ENCODE measurements at places on chromosomes 6 and 20.

GRCh38 chr20:23061734-23062561 lies 12.5 kb upstream of the THBD start:
- DNase-seq, result no peak

DNA sequence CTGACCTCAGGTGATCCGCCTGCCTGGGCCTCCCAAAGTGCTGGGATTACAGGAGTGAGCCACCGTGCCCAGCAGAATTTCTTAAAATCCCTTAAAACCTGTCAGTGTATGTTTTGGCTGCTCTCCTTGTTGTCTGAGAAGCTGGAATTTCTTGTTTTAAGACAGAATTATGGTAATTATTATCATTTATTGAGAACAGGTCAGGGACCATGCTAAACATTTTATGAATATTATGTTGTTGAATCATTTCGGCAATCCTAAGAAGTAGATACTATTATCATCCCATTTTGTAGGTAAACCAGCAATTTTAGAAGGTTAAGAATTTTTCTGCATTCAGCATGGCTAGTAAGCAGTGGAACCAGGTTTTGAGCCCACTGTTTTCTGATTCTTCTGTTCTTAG lies 86.1 kb upstream of the AKIRIN2 start:
- DNase-seq, result no peak

DNA sequence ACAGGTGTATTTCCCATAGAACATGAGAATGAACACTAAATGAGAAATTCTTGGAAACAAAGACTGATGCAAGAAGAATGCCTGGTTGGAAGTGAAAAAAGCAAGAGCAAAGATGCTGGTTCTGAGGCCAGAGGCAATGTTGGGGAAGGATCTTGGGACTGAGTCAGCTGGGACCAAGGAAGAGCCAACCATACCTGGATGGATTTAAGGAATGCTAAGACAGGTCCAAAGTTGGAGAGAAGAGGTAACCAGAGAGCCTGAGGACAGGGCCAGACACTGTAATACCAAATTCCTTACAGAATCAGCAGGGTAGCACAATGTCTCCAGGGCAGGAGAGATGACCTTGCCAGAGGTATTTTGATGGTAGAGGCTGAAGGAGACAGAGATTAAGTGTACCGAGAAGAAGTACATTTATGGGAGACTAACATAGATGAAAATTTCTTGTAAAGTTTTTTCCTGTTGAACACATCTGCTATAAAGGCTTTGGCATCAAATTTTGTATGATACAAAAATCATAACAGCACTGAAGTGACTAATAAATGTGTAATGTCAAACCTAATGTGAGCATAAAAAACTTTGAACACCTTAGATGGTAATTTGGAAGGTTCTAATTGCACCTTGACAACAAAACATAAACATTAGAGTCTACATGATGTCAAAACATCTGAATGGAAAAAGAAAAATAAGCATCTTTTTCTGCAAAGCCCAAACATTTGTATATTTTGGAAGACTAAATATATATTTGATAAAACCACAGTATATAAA lies 221.7 kb upstream of the MARCKS start:
- DNase-seq, result no peak

GRCh38 chr6:7758456-7758855 lies 32.6 kb downstream of the BMP6 start:
- DNase-seq, result no peak

DNA sequence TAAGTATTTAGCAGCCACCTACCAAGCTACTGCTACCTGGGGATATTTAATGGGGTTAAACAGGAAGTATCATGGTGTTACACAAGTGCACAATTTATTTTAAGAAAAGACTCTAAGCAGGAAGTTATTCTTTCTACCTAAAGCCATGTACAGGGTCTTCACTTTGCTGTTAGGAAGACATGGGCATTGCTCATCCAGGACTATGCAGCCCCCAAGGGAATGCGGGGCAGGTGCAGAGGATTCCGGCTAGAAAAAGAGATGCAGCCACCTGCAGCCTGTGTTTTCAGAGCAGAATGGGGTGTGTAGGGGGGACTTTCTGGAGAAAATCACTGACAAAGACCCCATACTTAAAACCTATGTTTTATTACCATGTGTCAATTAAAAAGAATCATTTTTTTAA lies 399.1 kb upstream of the NOX3 start:
- DNase-seq, result no peak

DNA sequence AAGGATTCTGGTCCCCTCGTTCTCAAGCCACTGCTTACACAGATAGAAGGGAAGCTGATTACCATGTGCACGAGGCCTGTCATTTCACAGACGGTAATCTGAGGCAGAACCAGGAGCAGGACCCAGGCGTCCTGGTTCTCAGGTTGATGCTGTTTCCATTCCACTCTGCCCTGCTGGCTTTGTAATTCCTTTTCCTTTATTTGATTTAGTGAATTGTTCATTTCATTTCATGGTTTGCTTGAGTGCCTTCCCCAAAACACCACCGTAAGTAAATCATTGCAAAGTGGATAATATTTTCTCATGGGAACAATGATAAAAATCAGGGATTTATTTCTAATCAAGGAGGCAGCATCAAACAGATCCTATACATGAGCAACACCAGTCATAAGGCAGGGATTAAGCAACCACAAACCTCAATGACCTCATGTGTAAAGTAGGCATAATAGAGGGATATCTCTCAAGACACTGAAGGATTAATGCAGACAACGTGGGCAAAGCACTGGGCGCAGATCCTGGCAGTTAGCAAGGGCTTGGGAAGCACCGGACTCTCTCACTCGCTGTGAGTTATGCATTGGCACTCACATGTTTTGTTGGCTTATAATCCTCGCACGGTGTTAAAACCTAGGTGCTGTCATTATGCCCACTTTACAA lies 229.5 kb upstream of the FOXQ1 start:
- DNase-seq, result no peak

DNA sequence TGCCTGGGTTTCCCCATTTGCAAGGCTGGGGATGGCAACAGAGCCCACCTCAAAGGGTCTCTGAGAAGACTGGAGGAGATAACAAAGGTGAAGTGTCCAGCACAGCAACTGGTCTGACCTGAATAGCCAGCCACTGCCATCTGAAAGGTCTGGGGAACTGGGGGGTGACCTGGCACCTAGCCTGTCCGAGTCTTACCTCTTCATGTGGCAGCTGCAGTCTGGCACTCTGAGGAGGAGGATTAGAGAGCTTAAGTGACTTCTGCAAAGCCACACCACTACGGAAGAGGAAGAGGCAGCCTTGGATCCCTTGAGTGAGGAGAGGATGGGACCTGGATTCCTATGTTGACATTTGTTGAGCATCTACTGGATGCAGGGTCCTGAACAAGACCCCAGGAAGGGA lies 22.2 kb downstream of the C20orf203 start:
- DNase-seq, result no peak
